ENCODE measurements at places on chromosomes 13 and 19. TPM values are rescaled to one million over a fixed set of nuclear protein-coding genes. Genes with fewer than 3 reads are reported as not detected.
A peak's percentile ranks its signal among the peaks of the same experiment; 100 is the strongest.

- DNase-seq = no peak
Observed at GRCh38 chr13:29210676-29211075, 384.8 kb downstream of the SLC7A1 start.

- no peak for DNase-seq
Observed at GRCh38 chr13:32504263-32504662, 34.3 kb downstream of the N4BP2L2 start.

GRCh38 chr19:7679771-7680605 lies 645 bp upstream of the TRAPPC5 start:
- DNase-seq = no peak

DNA sequence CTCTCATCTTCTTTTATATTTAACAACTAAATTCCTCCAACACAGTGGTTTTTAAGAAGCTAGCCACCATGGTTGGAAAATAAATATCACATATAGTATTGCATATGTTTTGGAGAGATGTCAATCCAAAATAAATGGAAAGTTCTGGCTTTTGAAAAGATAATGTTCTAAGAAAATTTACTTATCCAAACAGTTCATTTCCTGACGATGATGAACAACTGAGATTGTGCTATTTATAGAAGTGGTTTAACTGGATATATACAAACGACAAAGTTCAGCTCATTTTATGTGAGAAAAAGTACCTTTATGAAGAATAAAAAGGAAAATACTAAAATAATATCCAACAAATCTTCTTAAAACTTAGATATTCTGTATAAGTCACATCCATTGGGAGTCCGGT lies 174.7 kb downstream of the MZT1 start:
- DNase-seq = no peak

GRCh38 chr13:99322297-99323103 lies 15.3 kb upstream of the GPR183 start:
- DNase-seq = no peak

DNA sequence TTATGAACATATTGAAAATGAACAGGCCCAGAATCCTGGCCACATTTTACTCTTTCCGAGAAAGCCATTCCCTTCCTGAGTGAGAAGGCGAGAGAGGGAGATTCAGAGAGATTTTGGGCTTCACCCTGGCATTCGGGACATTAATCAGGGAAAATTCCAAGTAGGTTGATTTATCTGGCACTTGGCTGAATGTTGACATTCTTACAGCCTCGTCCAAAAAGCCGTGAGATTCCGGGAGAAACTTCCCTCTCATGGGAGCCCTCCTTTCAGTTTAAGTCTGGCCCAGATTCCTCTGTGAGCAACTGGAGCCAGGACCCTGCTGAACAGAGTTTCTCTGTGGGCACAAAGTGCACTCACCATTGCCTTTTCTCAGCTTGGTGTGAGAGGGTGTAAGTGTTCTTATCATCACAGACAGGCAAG lies 129.2 kb upstream of the PEG3 start:
- DNase-seq = no peak

- DNase-seq = no peak
Observed at GRCh38 chr13:61988810-61989209, 573.2 kb upstream of the PCDH20 start.

DNA sequence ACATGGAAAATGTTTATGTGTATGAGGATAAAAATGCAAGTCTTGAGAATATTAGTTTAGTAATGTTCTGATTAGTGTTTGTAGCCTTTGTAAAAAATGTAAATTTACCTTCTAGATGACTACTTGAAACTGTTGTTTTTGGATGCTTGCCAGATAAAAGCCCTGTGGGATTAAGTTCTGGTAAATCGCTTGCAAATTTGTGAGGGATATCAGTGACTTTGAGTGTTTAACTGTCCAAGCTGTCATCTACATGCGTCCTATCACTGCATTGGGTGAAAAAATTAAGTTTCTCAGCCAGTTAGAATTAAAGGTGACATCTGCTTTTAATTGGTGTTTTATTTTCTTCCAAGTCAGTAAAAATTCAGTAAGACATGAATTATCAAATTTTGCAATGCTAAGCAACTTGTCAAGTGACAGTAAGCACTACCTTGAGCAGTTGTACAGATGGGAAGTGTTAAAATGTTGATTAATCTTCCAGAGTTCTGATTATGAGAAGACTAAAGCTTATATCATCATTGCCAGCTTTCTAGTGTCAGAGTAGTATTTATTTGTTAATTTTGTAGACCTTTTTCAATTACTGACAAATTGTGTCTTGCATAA lies 88.0 kb downstream of the PCCA start:
- DNase-seq = no peak

DNA sequence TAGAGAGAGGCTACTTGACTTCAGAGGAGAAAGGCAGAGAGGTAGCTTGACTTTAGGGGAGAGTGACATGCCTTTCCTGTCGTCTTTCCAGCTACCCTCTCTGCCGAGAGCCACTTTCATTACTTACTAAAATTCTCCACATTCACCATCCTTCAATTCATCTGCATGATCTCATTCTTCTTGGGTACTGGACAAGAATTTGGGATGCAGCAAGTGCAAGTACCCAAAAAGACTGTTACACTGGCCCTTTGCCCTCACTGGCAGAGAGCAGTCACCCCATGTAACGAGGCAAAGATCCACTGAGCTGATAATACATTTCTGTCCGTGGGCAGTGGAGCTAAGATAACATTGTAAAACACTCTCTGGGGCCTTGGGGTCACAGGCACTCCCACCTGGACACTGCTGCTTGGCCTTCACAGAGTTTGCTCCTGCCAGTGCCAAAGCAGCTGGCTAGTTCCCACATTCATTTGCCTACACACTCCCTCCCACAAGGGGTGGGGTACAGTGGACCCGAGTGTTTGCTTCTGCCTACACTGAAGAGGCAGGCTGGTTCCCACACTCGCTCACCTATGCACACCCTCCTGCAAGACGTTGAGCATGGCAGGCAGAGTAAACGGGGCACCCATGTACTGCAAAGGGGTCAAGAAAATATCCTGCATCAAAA lies 1276.9 kb upstream of the PCDH9 start:
- DNase-seq = no peak

GRCh38 chr19:58059003-58059670 lies at the start of gene ZNF135:
ZNF135 (plus strand) TSS chr19:58059282; CDS start chr19:58060003, 721 bp downstream.
- no peak for DNase-seq

- no peak for DNase-seq
Observed at GRCh38 chr13:100240109-100240779, 151.4 kb downstream of the PCCA start.

DNA sequence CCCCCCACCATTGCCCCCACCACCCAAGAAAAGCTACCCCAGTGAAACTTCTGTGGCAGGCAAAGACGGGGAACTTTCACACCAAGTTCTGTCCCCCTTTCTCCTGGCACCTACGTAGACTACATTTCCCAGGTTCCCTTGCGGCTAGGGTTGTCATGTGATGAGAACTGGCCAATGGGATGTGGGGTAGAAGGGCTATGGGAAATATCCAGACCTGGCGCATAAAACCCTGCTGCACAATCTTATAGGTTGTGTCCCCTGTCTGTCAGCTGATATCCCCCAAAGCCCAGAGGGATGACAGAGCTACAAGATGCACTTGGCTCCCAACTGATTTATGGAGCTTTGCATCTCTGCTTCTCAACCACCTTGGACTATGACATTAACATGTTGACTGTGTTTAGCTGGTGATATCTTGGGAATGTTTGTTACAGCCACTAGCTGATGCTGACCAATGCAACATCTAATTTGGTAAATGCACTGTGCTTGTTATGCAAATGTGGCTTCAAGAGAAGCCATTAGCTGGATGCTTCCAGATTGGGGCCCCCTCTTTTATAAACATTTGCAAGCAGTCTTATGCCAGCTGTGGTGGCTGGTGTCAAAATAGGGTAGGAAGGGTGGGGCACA lies 6.1 kb downstream of the SH2D3A start:
- no peak for DNase-seq

- no peak for DNase-seq
Observed at GRCh38 chr19:35462476-35462953, 14.5 kb downstream of the FFAR2 start.

GRCh38 chr13:44309794-44310757 lies 63.5 kb upstream of the SERP2 start:
- no peak for DNase-seq

- DNase-seq = peak; percentile 25
Observed at GRCh38 chr13:108551674-108552073, 77.7 kb upstream of the MYO16 start.

GRCh38 chr13:50691681-50692263 lies 151.7 kb downstream of the DLEU7 start:
- no peak for DNase-seq

DNA sequence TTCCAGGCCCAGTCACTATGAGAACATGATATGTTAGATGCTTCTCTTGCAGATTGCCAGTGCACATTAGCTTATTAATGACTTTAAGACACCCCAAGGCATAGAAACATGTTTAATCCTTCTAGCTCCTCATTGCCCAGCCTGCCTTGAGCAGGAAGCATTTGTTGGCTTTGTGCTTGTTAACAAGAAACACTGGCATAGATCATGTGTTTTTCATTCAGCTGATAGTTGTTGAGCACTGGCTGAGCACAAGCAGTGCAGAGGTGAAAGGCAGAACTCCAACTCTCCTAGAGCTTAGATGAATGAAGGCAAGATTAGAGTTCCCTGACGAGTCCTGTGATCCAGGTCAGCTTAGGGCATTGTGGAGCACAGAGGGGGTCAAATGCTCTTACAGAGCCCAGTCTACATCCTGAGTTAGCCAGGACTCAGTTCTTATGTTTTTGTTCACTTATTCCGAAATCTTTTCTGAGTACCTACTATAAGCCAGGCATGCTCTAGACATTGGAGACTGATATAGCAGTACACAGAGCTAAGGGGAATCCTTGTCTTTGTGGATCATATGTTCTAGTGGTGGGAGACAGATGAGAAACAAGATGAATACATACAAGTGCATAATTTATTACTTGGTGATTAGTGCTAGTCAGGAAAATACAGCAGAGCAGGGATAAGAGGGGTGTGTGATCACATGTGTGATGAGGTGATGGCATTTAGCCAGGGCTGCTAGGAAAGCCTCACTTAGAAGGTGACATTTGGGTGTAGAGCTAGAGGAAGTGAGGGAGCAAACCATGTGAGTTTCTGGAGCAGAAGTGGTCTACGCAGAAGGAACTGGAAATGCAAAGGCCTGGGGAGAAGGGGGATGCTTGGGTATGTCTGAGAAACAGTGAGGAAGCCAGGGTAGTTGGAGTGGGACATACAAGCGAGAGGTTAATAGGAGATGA lies 101.2 kb downstream of the WASF3 start:
- DNase-seq = no peak

DNA sequence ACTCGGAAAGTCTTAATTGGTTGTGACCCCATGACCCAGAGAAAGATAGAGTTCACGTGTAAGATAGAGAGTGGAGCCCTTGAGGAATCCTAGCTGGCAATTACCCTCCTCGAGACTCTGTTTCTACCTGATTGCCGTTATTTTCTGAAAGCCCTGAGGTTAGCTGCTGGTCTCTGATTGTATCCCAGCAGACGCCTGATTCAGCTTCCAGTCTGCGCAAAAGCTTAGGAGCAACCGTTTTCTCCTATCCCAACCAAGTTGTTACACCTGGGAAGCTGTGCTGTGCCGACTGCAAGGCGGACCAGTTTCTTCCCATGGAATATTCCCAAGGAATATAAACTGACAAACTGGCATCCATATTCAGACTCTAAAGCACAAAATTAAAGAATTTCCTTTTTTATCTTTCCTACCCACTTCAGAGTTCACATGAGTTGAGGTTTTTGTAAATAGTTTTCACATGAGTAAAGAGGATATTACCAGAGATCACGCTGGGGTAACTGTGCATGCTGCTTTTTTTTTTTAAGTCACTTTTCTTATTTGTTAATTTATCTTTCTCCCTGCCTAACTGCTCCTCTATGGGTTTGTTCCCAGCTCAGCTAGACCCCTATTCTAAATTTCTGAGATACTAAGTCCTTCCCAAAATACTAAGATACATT lies 1.5 kb upstream of the TRPC4 start:
- DNase-seq = peak; percentile 37

DNA sequence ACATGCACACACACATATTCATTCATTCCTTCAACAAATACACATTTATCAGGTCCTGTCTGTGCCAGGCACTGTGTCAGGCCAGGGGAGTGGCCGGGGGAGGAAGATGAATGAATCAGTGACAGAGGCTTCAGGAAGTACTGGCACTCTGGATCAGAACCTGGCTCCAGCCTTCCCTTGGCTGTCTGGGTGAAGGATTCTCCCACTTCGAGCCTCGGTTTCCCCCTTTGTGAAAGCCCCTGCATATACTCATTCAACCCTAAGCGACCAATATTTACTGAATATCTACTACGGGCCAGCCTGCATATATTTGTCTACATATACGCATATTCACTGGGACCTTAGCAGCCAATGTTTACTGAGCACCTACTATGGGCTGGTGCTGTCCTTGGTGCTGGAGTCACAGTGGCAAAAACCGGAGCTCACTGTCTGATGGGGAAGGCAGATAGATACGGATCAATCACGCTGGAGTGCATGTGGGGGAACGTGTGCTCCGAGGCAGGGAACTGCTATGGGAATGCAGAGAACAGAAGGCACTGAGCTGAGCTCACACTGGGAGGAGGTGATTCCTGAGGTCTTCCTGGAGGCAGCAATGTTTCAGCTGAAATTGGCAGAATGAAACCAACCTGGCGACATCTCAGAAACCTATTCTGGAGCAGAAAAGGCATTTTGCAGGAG lies 636 bp upstream of the ZNF579 start:
- DNase-seq = no peak

- no peak for DNase-seq
Observed at GRCh38 chr13:26423629-26424028, 133.9 kb upstream of the WASF3 start.

- DNase-seq = no peak
Observed at GRCh38 chr13:52887165-52887564, 38.7 kb upstream of the PCDH8 start.

- DNase-seq = no peak
Observed at GRCh38 chr13:112963641-112964040, 5.4 kb upstream of the MCF2L start.

DNA sequence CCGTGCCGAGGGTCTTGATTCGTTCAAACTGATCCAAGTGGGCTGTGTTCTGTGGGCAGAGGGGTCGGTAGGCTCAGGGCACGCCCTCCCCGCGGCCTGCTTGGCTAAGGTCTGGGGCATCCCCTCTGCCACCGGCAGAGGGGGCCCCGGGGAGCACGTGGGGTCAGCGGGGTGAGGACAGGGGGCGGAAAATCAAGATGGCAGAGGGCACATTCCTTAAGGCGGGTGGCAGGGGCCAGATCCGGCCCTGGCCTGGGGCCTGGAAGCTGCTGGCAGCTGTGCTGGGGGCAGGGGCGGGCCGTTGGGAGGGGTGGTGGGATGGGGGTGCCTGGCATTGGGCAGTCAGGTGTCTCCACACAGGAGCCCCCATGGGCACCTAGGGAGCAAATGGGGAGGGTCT lies 10.7 kb downstream of the PRKACA start:
- DNase-seq = no peak

- DNase-seq = no peak
Observed at GRCh38 chr13:54614726-54615125, 1586.1 kb downstream of the OLFM4 start.

PLIN3 gene
- 92.1 TPM for total RNA-seq

IQCN gene
- 0.62 TPM for total RNA-seq

CD70 gene
- not detected for total RNA-seq

ADGRE2 gene
- total RNA-seq = 0.12 TPM

EML2 gene
- 11.7 TPM for total RNA-seq

CYP2B6 gene
- total RNA-seq = not detected

TMEM145 gene
- total RNA-seq = not detected

GRK1 gene
- not detected for total RNA-seq

TMEM38A gene
- 11.2 TPM for total RNA-seq

IGFL4 gene
- total RNA-seq = not detected

Data from H4 (cell line).